ENCODE measurements at places on chromosomes 6 and 20. TPM values are rescaled to one million over a fixed set of nuclear protein-coding genes. Genes with fewer than 3 reads are reported as not detected.

DNA sequence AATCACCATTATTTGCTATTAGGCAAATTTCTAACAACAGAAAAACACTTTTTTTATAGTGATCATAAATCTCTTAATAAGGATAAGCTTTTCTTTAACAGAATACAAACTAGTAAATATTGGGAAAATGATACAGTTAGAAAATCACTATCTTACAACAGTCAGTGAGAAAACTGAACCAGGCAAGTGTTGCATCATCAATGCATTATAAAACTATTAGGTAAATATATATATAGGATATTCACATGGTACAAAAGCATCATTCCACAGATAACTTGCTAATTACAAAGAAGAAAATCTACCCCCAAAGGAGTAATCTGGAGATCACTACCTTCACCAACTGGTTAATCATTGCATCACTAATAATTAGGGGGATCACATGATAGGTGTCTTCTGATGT lies 652.1 kb downstream of the HACE1 start:
- H3K27me3 ChIP-seq, result no peaks in the 10 kb centered on the region
- H3K4me1 ChIP-seq, result no peaks in the 10 kb centered on the region
- no peak overlapping the region for H3K27ac ChIP-seq

DNA sequence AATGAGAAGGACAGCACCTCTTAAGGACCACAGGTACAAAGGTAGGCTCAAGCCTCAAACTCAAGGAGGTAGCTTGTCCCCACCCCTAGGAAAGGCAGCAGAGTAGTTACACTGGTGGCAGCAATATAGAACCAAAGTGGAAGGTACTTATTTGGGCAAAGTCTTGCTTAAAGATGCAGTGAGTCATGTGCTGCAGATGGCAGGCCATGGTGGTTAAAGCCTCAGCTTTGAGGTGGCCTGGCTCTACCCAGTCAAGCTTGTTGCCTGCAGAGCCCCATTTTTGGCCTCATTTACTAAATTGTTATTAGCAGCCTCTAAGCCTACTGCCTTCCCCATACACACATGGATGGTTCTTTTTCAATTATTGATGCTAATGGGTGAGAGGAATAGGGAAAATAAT lies 146.0 kb downstream of the ELOVL4 start:
- no peaks in the 10 kb centered on the region for H3K4me1 ChIP-seq
- no peak for DNase-seq
- no peaks in the 10 kb centered on the region for H3K27me3 ChIP-seq
- H3K27ac ChIP-seq, result no peak overlapping the region

DNA sequence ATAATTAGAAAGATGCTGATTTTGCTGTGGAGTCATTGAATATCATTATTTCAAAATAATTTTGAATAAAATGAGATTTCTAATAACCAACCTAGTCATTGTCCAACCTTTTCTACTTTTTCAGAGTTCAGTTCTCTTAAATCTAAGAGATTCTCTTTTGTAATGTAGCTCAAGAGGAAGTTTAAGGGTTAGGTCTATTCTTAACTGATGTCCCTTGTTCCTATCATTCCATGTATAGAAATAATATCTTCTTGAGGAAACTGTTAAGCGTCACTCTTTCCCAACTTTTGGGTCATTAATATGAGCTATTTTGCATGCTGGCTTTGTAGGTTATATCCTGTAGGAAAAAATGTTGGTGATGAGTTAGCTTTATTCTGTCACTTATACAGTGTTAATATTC lies 27.0 kb downstream of the RNF144B start:
- H3K27ac ChIP-seq, result no peak overlapping the region
- no peaks in the 10 kb centered on the region for H3K36me3 ChIP-seq
- no peak for DNase-seq
- no peaks in the 10 kb centered on the region for H3K4me1 ChIP-seq
- H3K4me3 ChIP-seq, result no peak overlapping the region
- no peaks in the 10 kb centered on the region for H3K27me3 ChIP-seq

GRCh38 chr6:47027315-47027714 lies 14.8 kb downstream of the ADGRF1 start:
- no peaks in the 10 kb centered on the region for H3K36me3 ChIP-seq
- no peaks in the 10 kb centered on the region for H3K4me1 ChIP-seq
- H3K27me3 ChIP-seq, result peaks cover 3% of the 10 kb centered on the region

GRCh38 chr6:134435814-134436280 lies 117.9 kb upstream of the SGK1 start:
- H3K4me1 ChIP-seq, result peaks cover 4% of the 10 kb centered on the region
- no peak overlapping the region for H3K27ac ChIP-seq
- H3K4me3 ChIP-seq, result no peak overlapping the region
- no peak for DNase-seq
- H3K27me3 ChIP-seq, result no peaks in the 10 kb centered on the region

- no peaks in the 10 kb centered on the region for H3K4me1 ChIP-seq
- H3K36me3 ChIP-seq, result no peaks in the 10 kb centered on the region
- no peak for DNase-seq
- no peaks in the 10 kb centered on the region for H3K27me3 ChIP-seq
- no peak overlapping the region for H3K27ac ChIP-seq
Observed at GRCh38 chr20:38218566-38218885, 42.0 kb downstream of the KIAA1755 start.

SIRPB1 gene
- 0.14 TPM for total RNA-seq

GRCh38 chr20:10483691-10484090 lies 48.6 kb downstream of the SLX4IP start:
- no peaks in the 10 kb centered on the region for H3K36me3 ChIP-seq
- H3K27ac ChIP-seq, result no peak overlapping the region
- no peaks in the 10 kb centered on the region for H3K4me1 ChIP-seq
- no peak for DNase-seq

BCAS4 gene
- 16.5 TPM for total RNA-seq

SRMS gene
- not detected for total RNA-seq

DNA sequence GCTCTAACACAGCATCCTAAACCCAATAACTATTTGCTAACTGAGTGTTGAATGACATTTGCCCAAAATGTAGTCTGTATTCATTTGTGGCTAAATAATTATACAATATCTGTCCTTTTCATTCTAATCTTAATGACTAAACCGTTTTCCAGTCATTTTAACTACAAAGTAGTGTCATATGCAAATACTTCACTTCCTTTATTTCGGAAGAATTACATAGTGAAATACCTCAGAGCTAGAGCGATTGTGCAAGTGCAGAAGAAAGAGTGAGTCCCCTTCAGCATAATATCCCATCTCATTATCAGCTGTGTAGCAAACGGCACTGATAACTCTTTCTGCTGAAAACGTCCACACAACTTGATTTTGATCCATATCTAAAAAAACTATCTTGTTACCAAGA lies 66.2 kb downstream of the ROS1 start:
- no peaks in the 10 kb centered on the region for H3K27me3 ChIP-seq
- DNase-seq, result no peak
- H3K27ac ChIP-seq, result no peak overlapping the region

All from transverse colon (tissue), 4 donors.